ENCODE measurements at places on chromosomes 5 and 9.

- DNase-seq = peak; percentile 12
Measured at GRCh38 chr5:9499498-9499876, 46.4 kb downstream of the SEMA5A start.

- DNase-seq = no peak
Measured at GRCh38 chr5:53261245-53261644, 151.7 kb upstream of the MOCS2 start.

- DNase-seq = no peak
Measured at GRCh38 chr5:79961716-79962574, 29.1 kb downstream of the MTX3 start.

GRCh38 chr5:125455041-125455440 lies 708.6 kb upstream of the ZNF608 start:
- no peak for DNase-seq

DNA sequence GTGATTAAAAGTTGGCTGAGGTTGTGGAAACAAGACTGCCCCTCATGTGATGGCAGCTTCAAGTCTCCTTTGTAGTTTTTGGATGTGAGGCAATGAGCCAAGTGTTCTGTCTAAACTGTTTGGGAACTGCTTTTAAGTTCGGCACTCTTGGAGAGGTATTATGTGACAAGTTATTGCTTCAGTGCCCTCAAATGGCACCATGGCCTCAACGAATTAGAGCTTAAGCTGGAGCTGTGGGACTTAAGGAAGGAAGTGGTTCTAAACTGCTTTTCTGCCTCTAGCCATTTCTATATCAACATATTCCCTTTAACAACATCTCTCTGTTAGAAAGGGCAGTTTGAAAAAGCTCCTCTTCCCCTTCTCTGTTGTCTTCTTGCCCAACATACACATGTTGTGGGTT lies 227.7 kb downstream of the RFK start:
- no peak for DNase-seq

DNA sequence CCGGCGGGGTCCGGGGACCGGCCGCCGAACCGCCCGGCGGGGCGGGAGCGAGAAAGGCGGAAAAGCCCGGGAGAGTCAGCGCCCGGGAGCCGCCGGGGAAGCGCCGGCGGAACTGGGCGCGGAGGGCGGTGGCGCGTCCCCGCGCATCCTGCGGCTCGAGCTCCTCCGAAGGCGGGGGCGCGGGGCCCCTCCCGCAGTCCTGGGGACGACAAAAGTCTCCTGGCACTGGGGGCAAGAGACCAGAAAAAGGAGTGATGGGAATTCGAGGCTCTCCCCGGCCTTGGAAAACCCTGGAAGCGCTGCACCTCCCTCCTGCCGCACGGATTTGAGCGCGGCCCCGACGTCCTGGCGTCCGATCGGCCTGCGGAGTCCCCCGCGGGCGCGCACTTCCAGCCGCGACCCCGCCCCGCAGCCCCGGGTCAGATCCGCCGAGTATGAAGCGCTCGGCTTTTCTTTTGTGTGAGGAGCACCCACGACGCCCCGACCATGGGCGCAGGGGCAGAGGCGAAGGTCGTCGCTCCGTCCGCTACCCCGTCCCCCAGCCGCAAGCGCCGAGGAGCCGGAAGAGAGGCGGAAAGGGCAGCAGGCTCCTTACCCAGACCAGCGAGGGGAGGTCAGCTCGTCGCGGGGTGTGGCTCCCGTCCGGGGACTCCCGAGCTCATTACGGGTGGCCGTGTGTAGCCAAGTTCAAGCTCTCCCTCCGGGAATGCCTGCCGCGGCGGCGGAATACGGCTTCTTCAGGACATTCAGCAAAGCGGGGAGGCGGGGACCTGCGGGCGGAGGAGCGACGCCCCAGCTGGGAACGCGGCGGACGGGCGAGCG lies at the start of gene EPB41L4A:
TSS of gene EPB41L4A (minus strand) at position 114 of the 822 bp plus-strand sequence. CDS start 238 bp downstream, outside the sequence.
- DNase-seq = peak; percentile 37

DNA sequence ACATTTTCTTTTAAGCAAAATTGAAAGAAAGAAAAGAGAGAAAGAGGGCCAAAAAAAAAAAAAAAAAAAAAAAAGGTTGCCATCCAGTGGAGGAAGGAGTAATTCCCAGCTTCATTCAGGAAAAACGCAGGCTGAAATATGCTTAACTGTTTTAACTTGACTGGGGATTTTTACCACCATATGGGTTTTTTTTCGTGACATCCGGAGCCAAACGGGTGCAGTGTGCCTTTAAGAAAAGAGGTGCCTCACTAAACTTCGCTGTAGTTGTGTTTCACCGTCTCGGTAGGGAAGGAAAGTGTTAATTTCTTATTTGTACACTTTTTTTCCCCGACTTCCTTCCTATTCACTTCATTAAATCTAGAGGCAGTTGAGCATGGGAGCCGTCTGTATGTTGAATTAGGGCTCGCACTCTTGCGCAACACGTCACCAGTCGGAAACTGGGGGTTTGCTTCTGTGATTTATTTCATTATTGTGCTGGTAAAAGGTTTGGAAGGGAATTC lies 143.0 kb downstream of the SMARCA2 start:
- peak; percentile 73 for DNase-seq

DNA sequence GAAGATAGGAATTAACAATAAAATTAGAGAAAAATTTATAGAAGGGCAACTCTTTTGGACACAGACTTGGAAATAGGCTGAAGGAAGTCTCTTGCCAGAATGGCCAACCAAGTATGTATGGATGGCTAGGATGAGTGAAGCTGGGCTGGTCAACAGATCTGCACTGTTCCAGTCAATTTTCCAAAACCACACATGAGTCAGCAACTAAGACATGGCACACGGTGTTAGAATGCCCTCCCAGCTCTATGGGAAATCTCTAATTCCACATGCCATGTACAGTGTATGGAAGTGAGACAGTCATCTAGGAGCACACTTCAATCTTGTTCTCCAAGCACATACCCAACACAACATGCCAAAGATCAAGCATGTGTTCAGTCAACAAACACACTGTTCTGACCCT lies 129.6 kb downstream of the GLIS3 start:
- no peak for DNase-seq

GRCh38 chr9:69090140-69090750 lies 54.7 kb downstream of the FXN start:
- no peak for DNase-seq

DNA sequence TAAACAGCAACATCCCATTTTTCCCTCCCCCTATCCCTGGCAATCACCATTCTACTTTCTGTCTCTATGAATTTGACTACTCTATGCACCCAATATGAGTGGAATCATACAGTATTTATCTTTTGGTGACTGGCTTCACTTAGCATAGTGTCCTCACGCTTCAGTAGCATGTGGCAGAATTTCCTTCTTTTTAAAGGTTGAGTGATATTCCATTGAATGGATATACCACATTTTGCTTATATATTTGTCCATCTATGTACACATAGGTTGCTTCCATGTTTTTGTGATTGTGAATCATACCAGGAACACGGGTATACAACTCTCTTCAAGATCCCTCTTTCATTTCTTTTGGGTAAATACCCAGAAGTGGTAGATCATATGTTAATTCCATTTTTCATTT lies 69.9 kb downstream of the CERT1 start:
- no peak for DNase-seq

- no peak for DNase-seq
Measured at GRCh38 chr5:66608501-66608900, 12.3 kb downstream of the MAST4 start.

- no peak for DNase-seq
Measured at GRCh38 chr5:145791866-145792265, 43.3 kb downstream of the PRELID2 start.

GRCh38 chr5:165029099-165029870 lies 1523.9 kb downstream of the MAT2B start:
- peak; percentile 16 for DNase-seq

DNA sequence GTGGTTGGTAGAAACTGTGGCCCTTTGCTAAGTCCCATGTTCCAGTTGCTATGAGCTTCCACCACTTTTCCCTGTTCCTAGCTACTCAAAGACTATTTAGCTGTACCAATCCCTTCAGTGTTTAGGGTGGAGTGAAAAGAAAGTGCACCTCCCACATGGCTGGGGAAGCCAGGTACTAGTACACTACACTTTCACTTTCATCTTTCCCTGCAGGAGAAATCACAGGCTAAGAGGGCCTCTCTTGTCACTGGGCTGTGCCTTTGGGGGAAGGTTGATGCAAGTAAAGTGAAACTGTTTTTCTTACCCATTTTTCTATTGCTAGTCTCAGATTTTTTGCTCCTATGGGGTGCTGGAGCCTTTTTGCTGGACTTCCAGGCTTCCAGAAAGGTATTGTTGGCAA lies 33.5 kb upstream of the CKS2 start:
- DNase-seq = peak; percentile 38

DNA sequence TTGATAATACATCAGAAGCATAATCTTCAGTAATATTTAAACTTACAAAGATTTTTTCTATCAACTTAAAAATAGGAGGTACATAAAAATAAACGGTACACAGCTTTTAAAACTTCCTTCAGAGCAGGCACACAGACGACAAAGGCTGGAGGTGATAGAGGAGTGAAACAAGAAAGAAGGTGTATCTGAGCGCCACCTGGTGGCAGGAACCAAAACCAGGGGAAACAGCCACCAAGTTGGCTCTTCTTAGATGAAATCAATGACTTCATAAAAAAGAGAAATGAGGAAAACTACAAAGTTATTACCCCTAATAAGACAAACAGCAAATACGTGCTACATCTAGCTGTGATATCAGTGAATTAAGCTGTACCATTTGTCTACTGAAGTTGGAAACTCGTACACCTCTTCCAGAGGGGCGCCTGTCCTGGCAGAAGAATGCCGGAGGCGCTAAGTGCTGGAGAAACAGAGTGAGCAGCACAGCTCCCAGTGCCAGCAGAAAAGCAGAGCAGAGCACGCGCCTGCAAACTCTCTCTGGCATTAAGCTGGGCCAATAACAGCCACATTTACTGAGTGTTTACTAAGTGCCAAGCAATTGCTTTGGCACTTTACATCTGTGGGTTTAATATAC lies 85.9 kb downstream of the SETX start:
- peak; percentile 69 for DNase-seq

DNA sequence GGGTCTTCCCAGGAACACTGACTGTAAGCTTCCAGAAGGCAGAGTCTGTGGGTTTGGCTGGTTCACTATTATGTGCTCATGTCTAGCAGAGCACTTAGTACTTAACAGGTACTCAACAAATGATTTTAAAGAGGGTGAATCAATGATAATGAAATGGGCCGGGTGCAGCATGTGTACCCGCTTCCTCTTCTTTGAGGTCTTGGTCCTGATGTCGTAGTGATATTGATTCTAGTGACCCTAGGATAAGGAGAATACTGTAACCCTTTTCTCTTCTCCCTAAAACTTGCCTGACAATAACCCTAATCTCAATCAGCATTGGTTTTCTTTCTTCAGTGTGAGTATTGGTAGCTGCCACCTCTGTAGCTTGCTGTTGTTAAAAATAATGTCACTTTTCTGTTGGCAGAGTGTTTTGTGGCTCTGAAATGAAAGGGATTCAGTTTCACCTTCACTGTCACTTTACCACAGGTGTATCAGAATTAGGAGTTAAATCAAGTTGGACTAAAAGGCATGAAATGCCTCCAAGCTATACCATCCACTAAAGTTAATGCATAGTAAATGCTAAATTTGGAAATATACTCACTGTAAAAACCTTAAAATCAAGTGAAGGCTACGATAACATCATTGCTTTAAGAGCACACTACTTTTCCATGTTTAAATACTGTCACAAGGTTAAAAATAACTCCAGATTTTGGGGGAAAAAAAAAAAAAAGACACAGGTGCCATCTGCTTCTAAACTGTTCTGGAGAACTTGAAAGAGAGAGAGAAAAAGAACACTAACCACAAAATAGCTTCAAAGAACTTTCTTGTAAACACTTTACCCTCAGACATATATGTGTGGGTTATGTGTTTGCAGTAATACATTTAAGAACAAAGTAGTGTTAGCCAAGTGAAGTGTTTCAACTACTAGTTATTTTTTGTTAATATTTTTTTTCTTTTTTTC lies 6.0 kb downstream of the CAMK4 start:
- DNase-seq = peak; percentile 62

GRCh38 chr9:99607842-99608448 lies 213.7 kb upstream of the NR4A3 start:
- no peak for DNase-seq

DNA sequence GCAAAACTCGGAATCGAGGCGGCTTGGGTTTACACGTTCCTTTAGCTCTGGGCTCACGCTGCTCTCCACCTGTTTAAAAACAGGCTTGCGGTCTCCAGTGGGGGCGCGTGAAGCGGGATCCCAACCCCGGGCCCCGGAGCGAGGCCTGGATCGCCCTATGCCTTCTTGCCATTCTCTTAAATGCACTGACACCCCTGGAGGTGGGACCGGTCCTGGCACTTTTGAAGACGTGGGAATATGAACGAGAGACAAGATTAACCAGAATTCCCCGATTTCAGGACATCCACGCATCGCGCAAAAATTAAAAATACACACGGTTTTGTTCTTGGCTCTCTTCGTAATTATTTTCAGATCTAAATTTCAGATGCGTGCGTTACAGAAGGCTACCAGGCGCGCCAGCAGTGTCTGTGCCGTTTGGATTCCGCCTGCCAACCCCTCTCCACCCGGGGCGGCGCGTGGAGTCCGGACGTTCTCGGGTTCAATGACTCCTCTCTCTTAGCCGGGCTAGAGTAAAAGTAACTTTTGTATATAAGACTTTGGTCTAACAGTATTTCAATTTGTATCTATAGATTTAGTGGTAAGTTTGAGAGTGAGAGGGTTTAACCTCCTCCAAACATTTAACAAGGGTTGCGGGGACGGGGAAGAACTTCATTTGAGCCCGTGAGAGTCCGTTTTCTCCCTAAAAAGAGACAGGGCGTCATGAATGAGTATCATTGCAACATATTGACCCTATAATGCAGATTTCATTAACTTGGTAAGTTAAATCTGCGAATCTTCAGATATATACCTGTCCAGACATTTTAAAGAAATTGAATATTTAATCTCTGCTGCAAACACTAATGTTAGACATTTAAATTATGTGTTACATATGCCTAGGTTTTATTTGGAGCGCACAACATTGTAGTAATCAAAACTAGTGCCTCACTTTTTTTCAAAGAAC lies 3.8 kb downstream of the FOXD1 start:
- DNase-seq = no peak

DNA sequence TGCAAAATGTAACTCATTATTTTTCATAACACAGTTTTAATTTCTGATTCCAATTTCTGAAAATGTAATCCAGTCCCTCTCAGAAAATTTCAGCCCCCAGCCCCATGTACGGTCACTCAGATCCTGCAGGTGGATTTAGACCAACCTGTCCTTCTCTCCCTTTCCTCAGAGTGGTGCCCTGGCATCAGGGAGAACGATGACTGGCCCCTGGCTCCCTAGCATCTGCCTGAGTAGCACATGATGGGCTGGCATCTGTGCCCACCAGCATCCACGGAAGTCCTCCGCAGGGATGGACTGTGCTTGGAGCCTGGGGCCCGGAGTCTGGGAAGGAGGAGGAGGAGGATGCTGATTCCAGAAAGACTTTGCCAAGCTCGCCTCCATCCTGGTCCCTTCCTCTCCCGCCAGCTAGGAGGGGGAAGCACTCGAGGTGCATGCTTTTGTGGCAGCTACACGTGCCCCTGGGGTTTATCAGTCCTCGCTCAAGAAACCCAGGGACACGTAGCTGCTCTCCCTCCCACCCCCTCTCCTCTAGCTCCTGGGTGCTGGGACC lies 54.4 kb upstream of the RUFY1 start:
- no peak for DNase-seq

DNA sequence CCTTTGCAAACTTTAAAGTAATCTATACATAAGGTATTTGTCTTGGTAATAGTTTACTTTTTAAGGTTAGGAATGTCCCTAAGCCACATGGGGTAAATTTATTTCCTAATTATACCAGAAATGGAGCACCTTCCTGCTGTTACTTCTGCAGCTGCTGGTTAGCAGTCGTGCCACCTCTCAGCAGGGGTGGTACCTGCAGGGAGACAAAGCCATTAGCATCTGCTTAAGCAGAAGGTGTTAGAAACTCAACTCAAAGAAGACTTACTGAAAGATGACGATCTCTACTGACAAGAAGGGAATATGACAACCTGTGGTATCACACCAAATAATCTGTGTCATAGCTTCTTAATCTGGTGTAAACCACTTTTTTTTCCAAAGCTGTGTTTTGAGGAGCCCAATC lies 173.7 kb downstream of the BRINP1 start:
- DNase-seq = no peak

Data from GM12865 (cell line).